Stimulated activated CD8-positive, alpha-beta memory T cell treated with anti-CD3 and anti-CD28 coated beads, Interleukin-4, amount 100 ng/mL, for 1 hour (primary cell): ENCODE measurements at places on chromosomes 12 and 14.

DNA sequence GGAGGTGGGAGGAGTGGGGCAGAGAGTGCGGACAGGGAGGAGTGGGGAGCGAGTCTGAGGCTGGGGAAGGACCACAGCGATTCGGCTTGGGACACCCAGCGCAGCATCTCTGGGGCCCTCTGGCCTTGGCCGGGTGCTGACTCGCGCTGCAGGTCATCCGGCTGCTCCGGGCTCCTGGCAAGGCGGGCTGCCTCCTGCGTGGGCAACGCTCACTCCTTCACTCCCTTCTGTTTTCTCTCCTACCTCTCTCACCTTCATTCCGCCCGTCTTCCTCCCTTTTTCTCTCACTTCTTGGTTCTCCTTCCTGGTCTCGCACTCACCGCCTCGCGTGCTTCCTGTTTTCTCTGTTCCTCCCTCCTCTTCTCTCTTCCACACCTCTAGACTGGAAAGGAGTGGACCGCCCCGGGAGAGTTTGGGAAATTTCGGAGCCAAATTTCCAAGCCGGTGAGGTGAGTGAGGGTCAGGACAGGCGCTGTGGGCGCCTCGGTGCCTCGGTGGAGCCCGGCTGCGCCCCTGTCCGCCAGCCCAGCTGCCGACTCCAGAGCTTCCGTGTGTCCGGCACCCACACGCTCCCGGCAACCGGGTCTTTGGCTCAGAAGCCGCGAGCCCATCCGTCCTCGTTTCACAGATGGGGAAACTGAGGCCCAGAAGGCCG, 86.7 kb downstream of the B4GALNT3 start:
- no peak for DNase-seq

GRCh38 chr14:30573226-30573814, 14.4 kb downstream of the G2E3 start:
- no peak for DNase-seq

- no peak for DNase-seq
Observed at GRCh38 chr12:11853126-11853525, 203.7 kb downstream of the ETV6 start.

GRCh38 chr12:119788786-119789185, 88.3 kb downstream of the CIT start:
- no peak for DNase-seq

DNA sequence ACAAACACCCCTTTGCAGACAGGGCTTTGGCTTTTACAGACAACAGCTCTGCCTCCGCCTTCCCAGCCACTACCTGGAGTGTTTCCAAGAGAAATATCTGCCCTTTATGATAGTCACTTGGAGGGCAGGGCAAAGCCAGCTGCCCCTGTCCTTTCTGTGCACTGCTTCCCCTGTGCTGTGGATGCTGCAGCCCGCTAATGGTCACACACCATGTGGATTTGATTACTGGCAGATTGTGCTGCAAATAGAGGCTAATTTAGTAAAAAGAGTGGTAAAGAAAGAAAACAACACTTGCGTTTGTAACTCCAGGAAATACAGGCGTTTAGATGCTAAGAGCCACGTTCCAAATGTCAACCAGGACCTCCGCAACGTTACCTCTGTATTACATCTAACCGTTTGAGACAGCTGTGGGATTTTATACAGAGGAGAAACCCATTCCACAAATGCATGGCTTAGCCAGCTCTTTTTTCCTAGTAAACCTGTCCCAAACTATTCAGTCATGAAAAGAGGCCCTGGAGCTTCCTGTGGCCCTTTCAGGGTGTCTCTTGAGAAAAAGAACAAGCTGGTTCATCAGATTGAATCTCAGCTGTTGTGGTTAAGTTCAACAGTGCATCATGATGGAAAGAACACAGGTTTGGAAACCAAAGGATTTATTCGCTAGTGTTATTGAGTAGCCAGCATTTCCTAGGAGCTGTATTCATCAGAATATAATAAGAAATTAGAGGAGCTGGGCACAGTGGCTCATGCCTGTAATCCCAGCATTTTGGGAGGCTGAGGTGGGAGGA, 30.1 kb upstream of the PWP1 start:
- no peak for DNase-seq

DNA sequence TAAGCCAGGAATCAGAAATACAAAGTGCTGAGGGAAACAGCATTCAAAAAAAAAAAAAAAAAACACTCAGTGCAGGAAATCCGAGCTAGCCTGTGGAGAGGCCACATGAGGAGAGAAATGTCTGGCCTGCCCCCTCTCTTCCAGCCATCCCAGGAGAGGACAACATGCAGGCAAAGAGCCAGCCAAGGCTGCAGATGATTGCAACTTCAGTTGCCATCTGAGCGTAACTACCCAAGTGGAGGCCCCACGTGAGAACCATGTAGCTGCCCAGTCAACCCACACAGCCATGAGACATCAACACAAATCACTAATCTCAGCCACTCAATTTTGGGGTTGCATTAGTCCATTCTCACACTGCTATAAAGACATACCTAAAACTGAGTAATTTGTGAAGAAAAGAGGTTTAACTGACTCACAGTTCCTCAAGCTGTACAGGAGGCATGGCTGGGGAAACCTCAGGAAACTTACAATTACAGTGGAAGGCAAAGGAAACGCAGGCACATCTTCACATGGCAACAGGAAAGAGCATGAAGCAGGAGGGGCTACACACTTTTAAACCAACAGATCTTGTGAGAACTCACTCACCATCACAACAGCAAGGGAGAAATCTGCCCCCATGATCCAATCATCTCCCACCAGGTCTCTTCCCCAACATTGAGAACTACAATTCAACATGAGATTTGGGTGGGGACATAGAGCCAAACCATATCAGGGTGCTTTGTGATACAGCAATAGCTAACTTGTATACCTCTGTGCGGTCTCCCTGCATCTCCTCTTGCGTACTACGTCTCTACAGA, 161.1 kb downstream of the PIWIL1 start:
- DNase-seq, result no peak

DNA sequence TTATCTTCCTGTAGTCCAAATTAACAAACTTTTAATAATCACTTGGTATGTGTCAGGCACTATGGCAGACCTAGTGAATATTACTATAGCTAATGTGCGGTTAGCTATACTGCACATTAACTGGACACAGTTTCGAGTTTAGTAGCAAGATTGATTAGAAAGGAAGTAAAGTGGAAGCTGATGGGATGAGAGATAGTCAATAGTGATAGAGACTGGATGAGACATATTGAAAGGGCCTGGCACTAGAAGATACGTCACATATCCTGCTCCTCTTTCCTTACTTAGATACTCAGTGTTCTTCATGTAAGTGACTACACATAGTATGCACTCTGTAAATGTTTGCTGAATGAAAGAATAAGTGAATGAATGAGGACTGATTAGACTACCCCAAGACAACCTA, 5.5 kb downstream of the TBK1 start:
- DNase-seq, result no peak

DNA sequence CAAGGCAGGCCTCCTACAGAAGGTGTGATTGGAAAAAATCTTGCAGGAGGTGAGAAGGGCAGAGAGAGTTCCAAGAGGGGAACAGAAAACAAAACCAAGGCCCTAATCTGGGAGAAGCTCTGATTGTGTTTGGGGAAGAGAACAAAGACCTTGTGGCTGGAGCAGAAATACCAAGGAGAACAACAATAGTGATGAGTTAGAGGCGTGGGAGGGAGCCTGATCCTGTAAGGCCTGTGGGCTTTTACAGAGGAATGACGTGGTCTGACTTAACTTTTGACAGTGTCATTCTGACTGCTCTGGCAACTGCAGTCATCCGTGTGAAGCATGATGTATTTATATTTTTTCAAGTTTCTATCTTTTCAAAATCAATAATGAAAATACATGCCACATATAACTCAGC, 200.6 kb downstream of the ANO4 start:
- DNase-seq, result no peak

- no peak for DNase-seq
Observed at GRCh38 chr12:41466802-41467201, 278.7 kb downstream of the PDZRN4 start.

DNA sequence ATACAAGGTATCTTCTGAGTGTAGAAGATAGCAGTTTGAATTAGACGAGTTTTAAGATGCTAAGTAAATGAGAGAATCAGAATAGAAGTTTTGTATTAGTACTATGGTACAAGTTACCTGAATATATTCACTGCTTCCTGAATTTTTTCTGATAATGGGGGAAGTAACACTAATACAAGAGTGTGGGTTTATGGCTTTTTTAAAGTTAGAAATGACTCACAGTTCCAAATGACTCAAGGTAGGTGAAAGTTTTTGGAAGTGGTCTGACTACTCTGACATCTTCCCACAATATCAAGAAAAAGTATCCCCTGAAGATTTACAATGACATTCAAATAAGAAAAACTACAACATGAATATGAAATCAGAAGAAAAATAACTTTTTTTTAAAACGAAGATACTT, 123.7 kb upstream of the GARIN6 start:
- DNase-seq, result no peak

DNA sequence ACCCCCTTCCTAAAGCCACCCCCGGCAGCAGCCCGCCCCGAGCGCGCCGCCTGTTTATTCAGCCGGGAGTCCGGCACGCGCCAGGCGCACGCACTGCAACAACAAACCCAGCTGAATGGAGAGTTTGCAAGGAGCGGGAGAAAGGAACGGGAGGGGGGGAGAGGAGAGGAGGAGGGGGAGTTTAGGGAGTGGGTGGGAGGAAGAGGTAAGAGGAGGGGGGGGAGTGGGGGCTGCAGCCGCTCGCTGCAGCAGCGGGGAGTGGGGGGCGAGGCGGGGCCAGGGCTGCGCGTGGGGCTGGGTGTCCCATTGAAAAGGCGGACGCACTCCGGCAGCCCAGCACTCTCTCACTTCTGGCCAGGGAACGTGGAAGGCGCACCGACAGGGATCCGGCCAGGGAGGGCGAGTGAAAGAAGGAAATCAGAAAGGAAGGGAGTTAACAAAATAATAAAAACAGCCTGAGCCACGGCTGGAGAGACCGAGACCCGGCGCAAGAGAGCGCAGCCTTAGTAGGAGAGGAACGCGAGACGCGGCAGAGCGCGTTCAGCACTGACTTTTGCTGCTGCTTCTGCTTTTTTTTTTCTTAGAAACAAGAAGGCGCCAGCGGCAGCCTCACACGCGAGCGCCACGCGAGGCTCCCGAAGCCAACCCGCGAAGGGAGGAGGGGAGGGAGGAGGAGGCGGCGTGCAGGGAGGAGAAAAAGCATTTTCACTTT, at the start of gene ASCL1:
ASCL1 (plus strand) TSS at position 336 of the 712 bp plus-strand sequence. CDS start 571 bp downstream, outside the sequence.
- DNase-seq, result no peak

DNA sequence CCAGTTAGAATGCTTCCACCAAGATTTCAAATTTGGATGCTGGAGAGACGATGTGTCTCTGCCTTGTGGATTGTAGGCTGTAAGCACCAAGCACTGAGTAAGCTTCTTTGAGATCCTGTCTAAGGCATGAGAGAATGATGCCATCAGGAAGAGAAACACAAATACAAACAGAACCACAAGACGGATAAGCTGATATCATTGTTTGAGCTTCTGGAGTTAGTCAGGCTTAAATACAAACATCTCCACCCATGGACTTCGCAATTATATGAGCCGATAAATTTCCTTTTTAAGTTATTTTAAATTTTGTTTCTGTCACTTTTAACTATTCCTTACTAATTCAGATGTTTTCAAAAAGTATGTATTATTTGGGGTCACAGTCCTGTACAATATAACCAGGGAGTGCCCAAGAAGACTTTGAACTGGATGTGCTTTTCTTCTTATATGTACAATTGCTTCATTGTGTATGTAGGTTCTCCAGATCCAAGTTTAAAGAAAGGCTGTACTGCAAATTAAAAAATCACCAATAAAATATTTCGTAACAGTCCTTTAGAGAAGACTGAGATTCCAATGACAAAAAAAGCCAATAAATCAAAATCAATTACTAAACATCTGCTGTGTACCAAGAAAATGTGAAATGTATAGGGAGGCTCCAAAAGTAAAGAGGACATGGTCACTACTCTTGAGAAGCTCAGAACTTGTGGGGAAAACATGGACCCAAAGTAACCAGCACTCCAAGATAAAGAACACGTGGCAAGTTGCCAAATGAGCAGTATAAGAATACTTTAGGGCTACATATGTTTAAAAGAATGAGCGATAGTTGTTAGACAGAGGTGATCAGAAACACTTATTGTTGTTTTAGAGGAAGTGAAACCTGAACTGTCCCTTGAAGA, 274.1 kb downstream of the ADAMTS20 start:
- no peak for DNase-seq

DNA sequence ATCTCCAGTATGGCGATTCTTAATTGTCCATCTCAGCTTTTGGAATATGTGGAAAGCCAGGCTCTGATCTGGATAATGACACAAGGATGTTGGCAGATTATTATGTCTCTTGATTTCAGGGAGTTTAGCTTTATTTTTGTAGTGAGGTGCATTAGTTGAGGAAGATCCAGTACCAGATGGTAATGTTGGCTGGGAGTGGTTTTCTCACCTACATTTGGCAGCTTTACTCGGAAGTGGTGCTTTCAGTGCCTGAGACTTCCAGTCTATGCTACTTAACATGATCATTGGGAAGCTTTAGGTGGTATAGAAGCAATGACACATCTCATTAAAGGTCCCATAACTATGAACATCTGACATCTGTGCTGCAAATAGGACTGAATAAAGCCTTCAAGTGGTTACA, 7.5 kb downstream of the SLC15A5 start:
- DNase-seq, result no peak

DNA sequence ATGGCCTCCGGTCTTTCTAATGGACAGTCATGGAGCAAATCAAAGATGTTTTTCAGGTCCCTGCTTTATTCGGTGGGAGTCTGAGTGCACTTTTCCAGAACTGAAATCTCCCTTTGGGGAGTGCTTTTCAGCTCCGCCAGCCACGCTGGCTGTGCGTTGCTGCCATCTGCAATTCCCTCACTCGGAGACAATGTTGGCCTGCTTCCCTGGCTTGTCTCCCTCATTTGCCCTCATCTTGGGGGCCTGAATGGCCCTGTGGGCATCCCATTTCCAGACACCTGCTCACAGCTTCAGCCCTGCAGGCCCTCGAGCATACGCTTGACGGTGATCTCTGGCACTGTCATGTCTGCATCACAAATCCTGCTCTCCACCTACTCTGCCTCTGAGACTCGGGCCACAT, 103.8 kb downstream of the CCDC92 start:
- DNase-seq, result no peak

DNA sequence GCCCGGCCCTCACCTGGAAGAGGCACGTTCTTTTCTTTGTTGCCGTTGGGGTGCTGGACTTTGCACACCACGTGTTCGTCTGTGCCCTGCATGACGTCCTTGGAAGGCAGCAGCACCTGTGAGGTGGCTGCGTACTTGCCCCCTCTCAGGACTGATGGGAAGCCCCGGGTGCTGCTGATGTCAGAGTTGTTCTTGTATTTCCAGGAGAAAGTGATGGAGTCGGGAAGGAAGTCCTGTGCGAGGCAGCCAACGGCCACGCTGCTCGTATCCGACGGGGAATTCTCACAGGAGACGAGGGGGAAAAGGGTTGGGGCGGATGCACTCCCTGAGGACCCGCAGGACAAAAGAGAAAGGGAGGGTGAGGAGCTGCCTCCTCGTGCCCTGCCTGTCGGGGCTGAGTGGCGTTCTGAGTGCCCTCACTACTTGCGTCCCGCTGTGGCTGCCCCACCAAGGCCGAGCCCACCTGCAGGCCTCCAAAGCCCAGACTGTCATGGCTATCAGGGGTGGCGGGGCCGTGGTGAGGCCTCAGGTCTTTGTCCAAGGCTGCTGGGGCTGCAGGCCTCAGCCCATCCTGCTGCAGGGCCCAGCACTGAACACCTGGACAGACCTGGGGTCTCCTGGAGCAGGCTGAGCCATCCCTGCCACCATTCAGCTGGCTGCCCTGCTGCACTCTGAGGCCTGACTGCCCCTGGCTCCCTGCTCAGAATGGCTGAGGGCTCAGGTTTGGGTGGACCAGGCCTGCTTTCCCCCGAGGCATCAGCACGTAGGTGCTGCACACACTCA, 329.7 kb downstream of the TMEM121 start:
- DNase-seq, result no peak

- no peak for DNase-seq
Observed at GRCh38 chr14:52015411-52016030, 26.2 kb downstream of the RTRAF start.
